ENCODE measurements at places on chromosomes 11 and 22. TPM values are rescaled to one million over a fixed set of nuclear protein-coding genes. Genes with fewer than 3 reads are reported as not detected.

GRCh38 chr22:38554281-38554680, 15.7 kb downstream of the DMC1 start:
- no peaks in the 10 kb centered on the region for H3K4me1 ChIP-seq
- DNase-seq: no peak
- no peaks in the 10 kb centered on the region for H3K27me3 ChIP-seq
- H3K27ac ChIP-seq: no peak overlapping the region

The RAG2 gene
- not detected for total RNA-seq

GRCh38 chr11:29452146-29452545, 564.7 kb downstream of the KCNA4 start:
- H3K27me3 ChIP-seq: peaks cover 5% of the 10 kb centered on the region
- no peaks in the 10 kb centered on the region for H3K36me3 ChIP-seq
- DNase-seq: no peak
- H3K27ac ChIP-seq: no peak overlapping the region
- H3K4me1 ChIP-seq: no peaks in the 10 kb centered on the region

DNA sequence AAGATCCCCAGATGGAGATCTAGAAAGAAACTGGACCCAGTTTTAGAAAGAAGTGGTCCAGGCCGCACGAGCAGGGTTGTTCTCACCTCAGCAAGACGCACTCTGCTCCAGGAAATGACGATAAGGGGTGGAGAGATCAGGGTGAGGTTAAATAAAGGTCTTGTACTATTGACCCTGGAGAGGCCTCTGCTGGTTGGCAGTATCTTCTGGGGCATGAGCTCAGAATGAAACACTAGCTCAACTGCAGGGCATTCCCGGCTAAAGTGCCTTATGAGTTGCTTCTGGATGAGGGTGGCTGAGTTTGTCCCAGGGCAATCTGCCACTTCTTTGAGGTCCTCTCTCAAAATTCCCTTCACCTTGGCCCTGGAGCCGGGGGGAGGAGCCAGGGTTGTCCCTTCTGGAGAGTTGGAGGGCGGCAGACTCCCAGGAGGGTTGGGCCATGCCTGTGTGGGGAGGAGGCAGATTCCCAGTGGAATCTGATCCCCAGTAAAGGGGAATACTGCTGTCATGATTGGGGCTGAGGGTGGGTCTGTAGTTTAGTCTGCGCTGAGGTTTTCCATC, 10.9 kb downstream of the USP2 start:
- no peaks in the 10 kb centered on the region for H3K27me3 ChIP-seq
- no peak overlapping the region for H3K27ac ChIP-seq
- H3K4me1 ChIP-seq: peaks cover 37% of the 10 kb centered on the region
- DNase-seq: no peak
- H3K36me3 ChIP-seq: no peaks in the 10 kb centered on the region

DNA sequence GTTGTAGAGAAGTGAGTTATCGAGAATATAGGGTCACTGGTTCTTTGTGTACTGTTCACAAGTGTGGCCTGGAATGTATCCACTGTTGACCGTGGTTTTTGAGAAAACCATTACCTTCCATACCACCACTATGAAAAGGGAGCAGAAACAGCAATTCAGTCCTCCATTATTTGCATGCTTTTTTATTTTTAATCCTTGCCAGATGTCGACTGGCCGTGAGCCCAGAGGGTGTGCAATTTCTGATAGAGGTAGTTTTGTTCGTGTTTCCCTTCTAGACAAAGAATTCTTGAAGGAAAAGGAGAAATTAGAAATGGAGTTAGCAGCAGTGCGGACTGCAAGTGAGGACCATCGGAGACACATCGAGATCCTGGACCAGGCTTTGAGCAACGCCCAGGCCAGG, 81.7 kb downstream of the AMOTL1 start:
- no peaks in the 10 kb centered on the region for H3K27me3 ChIP-seq
- H3K4me1 ChIP-seq: peaks cover 8% of the 10 kb centered on the region
- DNase-seq: peak; percentile 76
- H3K36me3 ChIP-seq: peaks cover 25% of the 10 kb centered on the region
- peak overlapping the region; percentile 17 for H3K27ac ChIP-seq

DNA sequence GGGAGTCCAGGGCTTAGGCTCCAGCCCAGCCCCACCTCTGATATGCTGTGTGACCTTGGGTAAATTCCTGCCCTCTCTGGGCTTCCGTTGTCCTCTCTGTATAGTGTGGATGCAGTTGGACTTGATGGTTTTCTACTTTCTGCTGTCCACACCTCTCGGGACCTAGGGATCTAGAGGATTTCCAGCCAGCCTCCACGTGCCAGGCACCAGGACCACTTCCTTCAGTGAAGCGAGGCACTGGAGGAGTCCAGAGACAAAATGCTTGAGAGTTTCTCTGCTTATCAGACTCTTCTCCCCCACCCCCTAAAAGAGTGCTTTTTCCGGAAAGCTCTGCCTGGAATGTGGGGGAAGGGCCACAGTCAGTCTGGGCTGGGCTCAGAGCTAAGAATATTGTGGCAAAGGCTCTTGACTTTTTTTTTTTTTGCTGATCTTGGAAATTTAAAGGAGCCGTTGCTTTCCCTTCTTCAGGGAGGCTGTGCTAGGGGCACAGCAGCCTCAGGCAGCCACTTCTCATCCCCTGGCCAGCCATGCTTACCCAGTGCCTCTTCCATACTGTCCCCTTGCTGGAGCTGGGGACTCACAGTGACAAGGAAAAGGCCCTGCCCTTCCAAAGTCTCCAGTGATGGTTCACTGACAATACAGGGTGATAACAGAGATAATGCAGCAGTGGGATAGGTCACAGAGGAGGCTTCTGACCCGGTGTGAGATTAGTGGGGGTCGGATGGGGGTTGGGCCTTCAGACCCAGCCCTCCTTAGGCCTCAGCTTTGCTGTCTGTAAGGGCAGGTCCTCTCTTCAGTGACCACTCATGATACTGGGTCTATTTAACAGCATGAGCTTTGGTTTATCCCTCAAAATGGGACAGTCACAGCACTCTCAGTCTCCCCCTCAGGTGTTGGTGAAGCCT, 2.9 kb upstream of the SERPINH1 start:
- no peak overlapping the region for H3K4me3 ChIP-seq
- peaks cover 64% of the 10 kb centered on the region for H3K4me1 ChIP-seq
- no peaks in the 10 kb centered on the region for H3K27me3 ChIP-seq
- H3K36me3 ChIP-seq: no peaks in the 10 kb centered on the region

The SCT gene
- total RNA-seq: 1.1 TPM

DNA sequence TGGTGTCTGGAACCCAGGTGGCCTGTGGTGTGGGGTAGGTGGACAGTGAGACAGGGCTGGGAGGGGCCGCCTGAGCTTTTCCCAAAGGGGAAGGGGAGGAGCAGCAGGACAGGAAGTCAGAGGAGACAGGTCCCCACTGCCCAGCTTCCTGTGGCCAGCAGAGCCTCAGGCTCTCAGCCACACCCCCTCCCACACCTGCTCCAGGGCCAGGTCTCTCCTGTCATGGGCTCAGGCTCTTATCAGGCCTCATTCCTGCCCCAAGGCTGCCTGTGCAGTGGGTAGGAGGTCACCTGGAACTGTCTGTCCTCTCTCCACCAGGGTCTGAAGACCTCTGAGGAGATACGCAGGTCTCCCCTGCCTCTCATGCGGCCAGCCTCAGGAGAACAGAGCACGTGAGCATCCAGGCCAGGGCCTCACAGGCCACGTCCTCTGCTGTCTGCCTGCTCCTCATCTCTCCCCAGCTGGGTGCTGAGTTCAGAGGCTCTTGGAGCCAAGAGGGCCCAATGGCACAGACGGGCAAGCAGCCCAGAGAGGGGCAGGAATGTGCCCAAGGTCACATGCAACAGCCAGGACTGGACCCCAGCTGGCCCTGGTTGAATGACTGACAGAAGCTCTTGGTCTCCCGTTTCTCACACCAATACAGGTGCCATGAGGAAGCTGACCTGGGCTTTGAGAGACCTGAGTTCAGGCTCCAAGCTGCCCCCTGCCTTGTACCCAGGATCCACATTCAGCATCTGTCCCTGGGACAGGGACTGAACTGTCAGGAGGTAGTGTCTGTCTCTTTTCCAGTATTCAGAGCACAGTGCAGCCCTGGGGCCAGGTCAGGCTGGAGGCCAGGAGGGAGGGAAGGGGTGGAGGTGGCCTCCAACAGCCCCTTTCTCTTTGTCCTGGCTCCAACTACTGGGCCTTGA, 16.7 kb downstream of the STARD10 start:
- no peak for DNase-seq
- H3K27me3 ChIP-seq: no peaks in the 10 kb centered on the region
- H3K4me1 ChIP-seq: peaks cover 23% of the 10 kb centered on the region
- H3K36me3 ChIP-seq: no peaks in the 10 kb centered on the region

- peaks cover 15% of the 10 kb centered on the region for H3K4me1 ChIP-seq
- DNase-seq: no peak
- H3K4me3 ChIP-seq: no peak overlapping the region
- H3K27me3 ChIP-seq: no peaks in the 10 kb centered on the region
- H3K36me3 ChIP-seq: no peaks in the 10 kb centered on the region
- H3K27ac ChIP-seq: no peak overlapping the region
Observed at GRCh38 chr22:28935713-28936112, 52.3 kb downstream of the ZNRF3 start.

- DNase-seq: no peak
- no peak overlapping the region for H3K4me3 ChIP-seq
- peaks cover 18% of the 10 kb centered on the region for H3K36me3 ChIP-seq
- H3K4me1 ChIP-seq: peaks cover 7% of the 10 kb centered on the region
Observed at GRCh38 chr22:20400606-20401375, 6.8 kb downstream of the ZNF74 start.

DNA sequence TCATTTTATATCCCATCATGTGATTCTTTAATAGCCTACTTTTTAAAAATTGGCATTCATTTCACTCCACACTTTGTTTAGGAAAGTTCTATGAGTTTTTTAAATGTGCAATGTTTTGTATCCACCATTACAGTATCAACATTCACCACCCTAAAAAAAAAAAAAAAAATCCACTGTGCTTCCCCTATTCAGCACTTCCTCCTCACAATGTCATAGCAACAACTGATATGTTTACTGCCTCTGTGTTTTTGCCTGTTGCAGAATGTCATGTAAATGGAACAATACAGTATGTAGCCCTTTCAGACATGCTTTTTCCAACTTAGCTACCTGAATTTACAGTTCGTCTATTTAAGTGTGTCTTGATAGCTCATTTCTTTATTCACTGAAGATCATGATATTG, 754.2 kb downstream of the FAM181B start:
- no peak overlapping the region for H3K27ac ChIP-seq
- DNase-seq: no peak
- no peaks in the 10 kb centered on the region for H3K27me3 ChIP-seq
- H3K4me1 ChIP-seq: no peaks in the 10 kb centered on the region

The FAM83F gene
- not detected for total RNA-seq

DNA sequence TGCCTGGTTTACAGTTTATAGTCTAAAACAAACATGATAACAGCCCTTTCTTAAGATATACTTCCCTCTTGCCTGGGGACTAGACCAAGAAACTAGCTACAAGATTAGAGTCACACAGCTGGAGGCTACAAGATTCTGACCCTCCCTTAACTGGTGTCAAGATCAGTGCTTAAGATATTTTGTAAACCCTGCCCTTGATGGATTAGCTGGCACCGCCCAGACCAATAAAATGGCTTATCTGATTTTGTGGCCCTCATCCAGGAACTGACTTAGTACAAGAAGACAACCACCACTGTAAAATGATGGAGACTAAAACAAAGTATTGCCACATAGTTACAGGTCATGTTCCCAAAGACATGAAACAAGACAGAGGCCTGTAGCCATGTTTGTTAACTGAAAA, 53.4 kb downstream of the FAM181B start:
- DNase-seq: peak; percentile 17
- no peak overlapping the region for H3K4me3 ChIP-seq
- H3K27ac ChIP-seq: no peak overlapping the region
- no peaks in the 10 kb centered on the region for H3K4me1 ChIP-seq
- no peaks in the 10 kb centered on the region for H3K36me3 ChIP-seq

The FADS1 gene
- 442 TPM for total RNA-seq

DNA sequence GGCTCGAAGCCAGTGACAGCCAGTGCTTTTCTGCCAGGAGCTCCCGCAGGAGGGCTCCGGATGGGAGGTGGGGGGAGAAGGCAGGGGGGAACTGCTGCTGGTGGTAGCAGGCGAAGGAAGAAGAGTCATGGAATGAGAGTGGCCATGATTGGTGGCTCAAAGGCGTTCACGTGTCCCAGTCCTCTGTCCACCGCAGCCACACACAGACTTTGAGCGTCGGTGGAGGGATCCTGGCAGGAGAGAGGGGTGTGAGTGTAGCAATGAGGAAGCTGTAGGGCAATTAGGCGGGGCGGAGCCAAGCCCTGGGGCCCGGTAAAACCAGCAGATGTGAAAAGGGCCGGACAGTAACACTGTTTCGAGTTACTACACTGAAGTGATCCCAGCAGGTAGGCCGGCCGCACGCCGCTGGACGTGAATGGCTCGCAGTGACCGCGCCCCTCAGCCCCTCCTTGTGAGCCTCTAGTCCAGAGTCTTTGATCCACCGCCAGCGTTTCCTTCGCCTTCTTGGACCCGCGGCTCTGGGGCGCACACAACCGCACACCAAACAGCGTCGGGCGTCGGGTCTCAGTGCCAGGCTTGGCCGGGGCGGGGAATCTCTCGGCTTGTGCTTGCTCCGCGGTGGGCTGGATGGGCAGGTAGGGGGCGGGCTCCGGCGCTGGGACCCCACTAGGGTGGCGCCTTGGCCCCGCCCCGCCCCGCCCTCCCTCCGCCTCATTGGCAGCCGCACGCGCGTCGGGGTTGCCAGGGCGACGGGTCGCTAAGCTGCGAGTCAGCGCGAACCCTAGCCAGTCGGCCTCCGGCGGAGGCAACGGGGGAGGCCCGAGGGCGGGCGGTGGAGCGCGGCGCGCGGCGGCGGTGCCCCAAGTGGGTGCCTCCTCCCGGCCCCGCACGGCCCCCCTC, at the start of gene LRRC10B:
Gene LRRC10B (plus strand): TSS at position 788 of the 900 bp plus-strand sequence. CDS start 250 bp downstream, outside the sequence.
- DNase-seq: peak; percentile 95
- H3K27me3 ChIP-seq: no peaks in the 10 kb centered on the region
- H3K27ac ChIP-seq: peak within 1 kb of the TSS; percentile 80
- peak within 1 kb of the TSS; percentile 53 for H3K4me3 ChIP-seq

The MMP7 gene
- 0.34 TPM for total RNA-seq

The LARGE2 gene
- total RNA-seq: 10.9 TPM

DNA sequence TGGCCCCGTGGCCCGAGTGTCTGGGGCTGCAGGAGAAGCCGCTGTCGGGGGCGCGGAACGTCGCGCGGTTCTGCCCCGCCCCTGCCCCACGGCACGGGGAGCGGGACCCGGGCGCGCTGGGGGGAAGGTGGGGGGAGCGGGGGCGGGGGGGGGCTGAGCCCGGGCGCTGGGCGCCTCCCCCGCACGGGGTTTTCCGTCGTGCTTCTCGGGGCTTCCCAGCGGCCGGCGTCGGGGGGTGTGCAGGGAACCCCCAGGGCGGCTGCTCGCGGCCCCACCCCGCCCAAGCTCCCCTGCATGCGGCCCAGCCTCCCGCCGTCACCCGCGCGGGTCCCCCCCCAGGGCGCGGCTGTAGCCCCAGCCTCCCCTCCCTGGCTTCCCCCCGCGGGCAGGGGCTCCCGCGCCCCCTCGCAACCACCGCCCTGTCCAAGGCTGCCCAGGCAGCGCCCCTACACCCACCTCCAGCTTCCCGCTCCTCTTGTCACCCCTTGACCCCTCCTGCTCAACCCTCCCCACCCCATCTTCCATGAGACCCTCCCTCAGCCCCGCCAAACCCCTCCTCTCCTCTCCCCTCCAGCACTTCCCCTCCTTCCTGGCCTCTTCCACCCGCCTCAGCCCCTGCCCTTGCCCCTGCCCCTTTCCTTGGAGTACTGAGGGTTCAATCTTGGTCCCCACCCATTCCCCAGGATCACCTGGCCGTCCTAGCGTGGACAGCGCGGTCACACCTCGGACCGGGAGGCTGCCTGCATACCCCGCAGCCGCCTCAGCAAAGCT, 1.7 kb downstream of the IL17REL start:
- H3K27me3 ChIP-seq: no peaks in the 10 kb centered on the region
- no peak overlapping the region for H3K27ac ChIP-seq
- H3K36me3 ChIP-seq: no peaks in the 10 kb centered on the region
- peaks cover 11% of the 10 kb centered on the region for H3K4me1 ChIP-seq

Data from A673 (cell line).